ENCODE measurements at places on chromosomes 1 and 21. TPM values are rescaled to one million over a fixed set of nuclear protein-coding genes. Genes with fewer than 3 reads are reported as not detected.

- H3K36me3 ChIP-seq, result no peaks in the 10 kb centered on the region
- H3K27me3 ChIP-seq, result no peaks in the 10 kb centered on the region
- H3K4me3 ChIP-seq, result no peak overlapping the region
- H3K4me1 ChIP-seq, result no peaks in the 10 kb centered on the region
- no peak for DNase-seq
Measured at GRCh38 chr1:154906621-154907081, 29.9 kb downstream of the PMVK start.

DNA sequence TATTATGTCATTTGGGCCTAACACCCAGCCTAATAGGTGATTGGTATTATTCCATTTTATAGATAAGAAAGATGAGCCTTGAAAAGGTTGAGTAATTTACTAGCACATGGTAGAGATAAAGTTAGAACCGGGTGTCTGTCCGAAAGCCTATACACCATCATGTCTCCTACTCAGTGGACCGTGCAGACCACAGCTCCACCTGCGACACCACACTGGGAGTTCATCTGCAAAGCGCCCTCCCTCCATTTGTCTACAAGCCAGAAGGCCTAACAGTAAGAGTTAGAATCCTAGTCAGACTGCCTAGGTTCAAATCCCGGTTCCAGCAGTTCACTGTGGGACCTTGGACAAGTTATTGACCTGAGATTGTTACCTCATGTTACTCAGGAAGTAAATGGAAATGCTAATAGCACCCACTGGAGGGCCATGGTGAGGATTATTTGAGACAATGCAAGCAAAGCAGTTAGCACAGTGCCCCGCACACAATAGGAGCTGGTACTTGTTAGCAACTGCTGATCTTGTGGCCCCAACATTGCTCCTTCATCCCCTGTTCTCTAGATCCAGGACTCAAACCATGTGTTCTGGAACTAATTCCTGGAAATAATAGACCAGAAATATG, 20.5 kb downstream of the ARMH1 start:
- no peak overlapping the region for H3K27ac ChIP-seq
- H3K36me3 ChIP-seq, result no peaks in the 10 kb centered on the region
- DNase-seq, result no peak
- peaks cover 21% of the 10 kb centered on the region for H3K4me1 ChIP-seq

DNA sequence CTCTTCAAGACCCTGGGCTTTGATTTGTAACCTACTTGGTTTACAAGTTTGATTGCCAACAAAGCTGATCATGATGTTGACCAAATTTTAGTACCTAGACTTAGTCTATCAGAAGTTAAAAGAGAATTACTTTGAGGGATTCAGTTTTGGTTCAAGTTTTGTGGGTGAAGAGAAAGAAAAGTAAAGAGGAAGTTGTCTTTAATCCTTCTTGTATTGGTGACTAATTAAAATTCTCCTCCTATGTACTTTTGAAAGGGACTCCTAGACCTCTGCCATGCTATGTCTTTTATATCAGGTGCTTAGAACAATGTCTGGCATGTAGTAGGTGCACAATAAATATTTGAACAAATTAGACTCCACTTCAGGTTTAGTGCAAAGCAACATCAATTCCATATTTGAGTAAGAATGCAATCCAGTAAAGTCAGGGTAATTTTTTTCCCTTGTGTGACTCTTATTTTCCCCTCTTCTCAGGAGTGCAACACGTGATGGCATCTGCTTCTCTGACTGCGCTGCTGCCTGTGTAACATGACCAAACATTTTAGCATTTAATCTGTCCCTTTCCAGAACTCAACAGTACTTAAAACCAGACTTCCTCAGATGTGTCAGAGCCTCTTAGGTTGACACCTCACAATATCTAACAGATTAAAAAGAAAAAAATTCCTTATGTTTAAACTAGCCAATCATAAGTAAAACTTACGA, 41.1 kb upstream of the KCNQ4 start:
- no peak overlapping the region for H3K4me3 ChIP-seq
- peaks cover 77% of the 10 kb centered on the region for H3K36me3 ChIP-seq
- H3K27ac ChIP-seq, result no peak overlapping the region
- H3K4me1 ChIP-seq, result peaks cover 37% of the 10 kb centered on the region
- no peak for DNase-seq

DNA sequence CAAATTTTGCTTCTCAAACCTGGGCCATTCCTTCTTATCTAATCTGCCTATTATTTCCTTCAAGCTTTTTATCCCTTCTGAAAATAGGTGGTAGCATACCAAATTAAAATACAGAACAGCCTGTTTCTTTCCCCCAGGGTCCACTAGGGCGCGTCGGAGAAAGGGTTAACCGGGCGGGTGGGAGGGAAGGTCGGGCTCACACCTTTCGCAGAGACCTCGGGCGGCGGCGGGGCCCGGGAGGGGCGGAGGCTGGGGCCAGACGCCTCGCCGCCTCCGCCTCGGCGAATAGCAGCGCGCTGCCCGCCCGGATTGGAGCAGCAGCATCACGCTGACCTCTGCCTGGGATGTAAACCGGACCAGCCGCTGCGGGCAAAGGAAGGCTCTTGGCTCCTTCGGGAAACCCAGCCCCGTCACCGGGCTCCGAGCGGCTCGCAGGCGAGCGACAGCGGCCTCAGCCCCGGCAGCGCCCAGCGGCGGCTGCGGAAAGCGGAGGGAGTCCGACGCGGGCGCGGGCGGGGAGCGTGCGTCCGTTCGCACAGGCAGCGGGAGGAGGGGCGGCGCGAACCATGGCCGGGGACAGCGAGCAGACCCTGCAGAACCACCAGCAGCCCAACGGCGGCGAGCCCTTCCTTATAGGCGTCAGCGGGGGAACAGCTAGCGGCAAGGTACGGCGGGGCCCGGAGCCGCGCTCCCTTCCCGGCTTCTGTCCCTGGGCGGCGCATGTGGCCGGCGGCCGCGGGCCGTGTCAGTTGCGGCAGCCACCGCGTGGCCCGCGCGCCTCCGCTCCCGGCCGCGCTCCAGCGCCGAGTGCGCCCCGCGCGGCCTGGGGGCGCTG, at the start of gene UCK2:
UCK2 (plus strand) TSS at position 347 of the 835 bp plus-strand sequence; CDS start at position 567, 220 bp downstream.
- peak; percentile 63 for DNase-seq
- H3K4me3 ChIP-seq, result peak within 1 kb of the TSS; percentile 90
- peaks cover 4% of the 10 kb centered on the region for H3K36me3 ChIP-seq
- peaks cover 26% of the 10 kb centered on the region for H3K4me1 ChIP-seq

OVAAL gene
- not detected for total RNA-seq

DNA sequence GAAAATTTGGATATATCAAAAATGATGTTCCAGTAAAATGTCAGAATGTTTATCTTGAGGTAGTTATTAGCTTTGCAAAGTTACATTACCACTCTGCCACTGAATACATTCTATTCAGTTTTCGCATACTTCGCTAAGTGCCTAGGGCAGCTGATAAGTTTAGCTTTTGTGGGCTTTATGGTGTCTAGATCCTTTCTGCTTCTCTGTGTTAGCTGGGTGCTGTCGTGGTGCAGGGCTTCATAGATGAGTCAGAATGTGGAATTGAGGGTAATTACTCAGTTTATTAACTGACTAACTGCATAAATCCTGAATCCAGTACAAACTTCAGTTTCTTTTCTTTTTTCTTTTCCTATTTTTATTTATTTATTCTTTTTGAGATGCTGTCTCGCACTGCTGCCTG, 21.5 kb downstream of the NCAM2 start:
- no peaks in the 10 kb centered on the region for H3K27me3 ChIP-seq
- no peaks in the 10 kb centered on the region for H3K4me1 ChIP-seq
- H3K27ac ChIP-seq, result no peak overlapping the region
- H3K36me3 ChIP-seq, result no peaks in the 10 kb centered on the region
- no peak for DNase-seq

SPATA46 gene
- not detected for total RNA-seq

PTAFR gene
- total RNA-seq, result 0.38 TPM

TRIM67 gene
- total RNA-seq, result not detected

GRCh38 chr1:25549273-25550154, 6.1 kb downstream of the LDLRAP1 start:
- peak overlapping the region; percentile 45 for H3K4me3 ChIP-seq
- peak overlapping the region; percentile 94 for H3K27ac ChIP-seq
- H3K27me3 ChIP-seq, result peaks cover 1% of the 10 kb centered on the region
- H3K36me3 ChIP-seq, result peaks cover 20% of the 10 kb centered on the region
- peak; percentile 90 for DNase-seq
- peaks cover 80% of the 10 kb centered on the region for H3K4me1 ChIP-seq

GRCh38 chr1:192378276-192378675, 61.5 kb downstream of the RGS21 start:
- H3K36me3 ChIP-seq, result no peaks in the 10 kb centered on the region
- no peak overlapping the region for H3K27ac ChIP-seq
- H3K27me3 ChIP-seq, result no peaks in the 10 kb centered on the region

DNA sequence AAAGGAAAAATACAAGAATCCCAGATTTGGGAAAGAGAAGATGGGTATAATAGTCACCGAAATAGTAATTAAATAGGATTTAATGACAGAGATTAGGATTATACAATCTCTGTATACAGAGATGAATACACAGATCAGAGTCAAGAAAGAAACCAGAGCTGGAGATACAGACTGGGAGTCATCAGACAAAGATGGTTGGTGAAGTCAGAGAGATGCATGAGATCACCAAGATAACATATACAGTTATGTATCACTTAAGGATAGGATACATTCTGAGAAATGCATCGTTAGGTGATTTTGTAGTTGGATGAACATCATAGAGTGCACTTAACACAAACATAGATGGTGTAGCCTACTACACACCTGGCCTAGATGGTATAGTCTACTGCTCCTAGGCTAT, 49.8 kb downstream of the VCAM1 start:
- H3K27me3 ChIP-seq, result peaks cover 9% of the 10 kb centered on the region
- H3K4me3 ChIP-seq, result no peak overlapping the region
- H3K27ac ChIP-seq, result no peak overlapping the region

- no peaks in the 10 kb centered on the region for H3K27me3 ChIP-seq
- no peaks in the 10 kb centered on the region for H3K4me1 ChIP-seq
- no peak for DNase-seq
- no peak overlapping the region for H3K27ac ChIP-seq
- no peaks in the 10 kb centered on the region for H3K36me3 ChIP-seq
- no peak overlapping the region for H3K4me3 ChIP-seq
Measured at GRCh38 chr1:176884911-176885310, 279.6 kb downstream of the ASTN1 start.

DNA sequence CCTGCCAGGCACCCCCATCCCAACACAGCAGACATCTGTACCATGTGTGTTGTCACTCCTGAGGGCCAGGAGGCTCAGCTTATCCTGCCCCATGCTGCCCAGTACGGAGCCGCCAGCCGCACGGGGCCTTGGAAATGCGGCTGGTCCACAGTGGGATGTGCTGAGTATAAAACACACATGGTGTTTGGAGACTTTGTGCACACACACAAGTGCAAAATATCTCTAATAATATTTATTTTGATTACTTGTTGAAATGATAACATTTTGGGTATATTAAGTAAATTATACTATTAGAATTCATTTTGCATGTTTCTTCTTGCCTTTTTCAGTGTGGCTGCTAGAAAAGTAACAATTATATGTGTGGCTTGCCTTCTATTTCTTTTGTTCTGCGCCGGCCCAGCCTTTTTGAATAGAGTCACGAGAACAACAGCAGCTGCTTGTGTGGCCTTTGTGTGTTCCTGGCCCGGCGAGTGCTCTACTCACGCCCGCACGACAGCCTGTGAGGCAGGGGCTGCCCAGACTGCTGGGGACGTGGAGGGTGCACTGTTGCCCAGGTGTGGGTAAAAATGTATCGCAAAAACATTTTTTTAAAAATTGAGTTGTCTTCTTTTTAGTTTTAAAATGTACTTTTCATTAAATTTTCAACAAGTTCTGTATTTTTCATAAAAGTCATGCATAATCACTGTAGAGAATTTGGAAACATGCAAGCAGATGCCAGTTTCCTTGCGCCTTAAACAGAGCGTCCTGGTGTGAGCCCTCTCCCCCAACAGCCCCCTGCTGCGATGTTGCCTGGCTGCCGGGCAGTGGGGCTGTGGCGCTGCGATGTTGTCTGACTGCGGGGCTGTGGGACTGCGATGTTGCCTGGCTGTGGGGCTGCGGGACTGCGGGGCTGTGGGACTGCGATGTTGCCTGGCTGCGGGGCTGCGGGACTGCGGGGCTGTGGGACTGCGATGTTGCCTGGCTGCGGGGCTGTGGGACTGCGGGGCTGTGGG, 35.5 kb downstream of the COQ8A start:
- no peaks in the 10 kb centered on the region for H3K4me1 ChIP-seq
- DNase-seq, result no peak
- peaks cover 8% of the 10 kb centered on the region for H3K36me3 ChIP-seq
- H3K27ac ChIP-seq, result no peak overlapping the region
- H3K27me3 ChIP-seq, result no peaks in the 10 kb centered on the region

DNA sequence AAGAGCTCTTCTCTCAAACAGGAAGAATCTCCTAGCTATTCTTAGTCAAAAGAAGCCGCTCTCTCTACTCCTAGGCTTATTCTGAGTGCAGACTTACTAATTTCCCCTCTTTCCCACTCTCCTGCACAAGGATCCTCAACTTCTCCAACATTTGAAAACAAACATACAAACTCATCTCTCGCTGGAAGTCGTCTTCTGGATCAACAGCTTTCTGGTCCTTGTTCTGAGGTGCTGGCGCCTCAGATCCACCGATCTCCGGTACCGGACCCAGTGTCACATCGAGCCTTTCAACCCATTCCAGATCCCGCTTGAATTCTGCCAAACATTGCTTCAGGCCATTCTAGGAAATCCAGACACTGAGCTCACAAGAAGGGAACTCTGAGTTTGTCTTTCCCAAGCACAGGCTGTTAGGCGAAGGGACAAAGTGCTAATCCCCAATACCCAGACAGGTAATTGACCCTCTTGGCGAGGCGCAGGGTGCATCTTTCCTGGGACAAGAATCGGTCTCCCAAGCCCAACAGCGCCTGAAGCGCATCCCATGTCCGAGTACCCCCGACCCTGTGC, 696 bp downstream of the EBNA1BP2 start:
- H3K27me3 ChIP-seq, result peaks cover 18% of the 10 kb centered on the region
- peak overlapping the region; percentile 93 for H3K4me3 ChIP-seq
- peaks cover 34% of the 10 kb centered on the region for H3K4me1 ChIP-seq
- H3K36me3 ChIP-seq, result peaks cover 46% of the 10 kb centered on the region
- H3K27ac ChIP-seq, result peak overlapping the region; percentile 78

DNA sequence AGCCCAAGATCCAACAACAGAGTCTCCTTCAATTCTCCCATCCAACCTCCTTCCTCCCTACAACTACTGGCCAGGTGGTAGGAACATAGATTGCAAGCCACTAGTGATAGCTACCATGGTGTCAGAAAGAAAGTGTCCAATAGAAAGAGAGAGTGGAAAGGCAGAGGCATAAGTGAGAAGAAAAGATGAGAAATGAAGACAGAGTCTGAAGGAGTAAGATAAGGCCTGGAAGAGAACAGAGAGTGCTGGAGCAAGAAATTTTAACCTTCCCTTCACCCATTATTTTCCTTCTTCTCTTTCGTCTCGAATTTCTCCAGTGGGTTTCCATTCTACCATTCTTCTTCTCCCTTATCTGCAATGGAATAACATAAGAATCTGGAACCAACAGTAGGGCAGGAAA, 57.9 kb downstream of the CDC42BPA start:
- H3K4me3 ChIP-seq, result no peak overlapping the region
- no peak for DNase-seq
- H3K27me3 ChIP-seq, result peaks cover 3% of the 10 kb centered on the region
- H3K4me1 ChIP-seq, result no peaks in the 10 kb centered on the region

- no peak overlapping the region for H3K27ac ChIP-seq
- no peak for DNase-seq
- H3K36me3 ChIP-seq, result peaks cover 30% of the 10 kb centered on the region
- H3K4me1 ChIP-seq, result peaks cover 4% of the 10 kb centered on the region
Measured at GRCh38 chr1:3880429-3881192, 19.5 kb downstream of the C1orf174 start.

TNNT2 gene
- total RNA-seq, result not detected
